ENCODE measurements at places on chromosomes 5 and 9. TPM values are rescaled to one million over a fixed set of nuclear protein-coding genes. Genes with fewer than 3 reads are reported as not detected.

The PCDHGA3 gene
- not detected for total RNA-seq

The PCDHA2 gene
- 0.09 TPM for total RNA-seq

The XRCC4 gene
- total RNA-seq = 13.6 TPM

The DCANP1 gene
- total RNA-seq = not detected

The FCN2 gene
- total RNA-seq = not detected

GRCh38 chr5:99034336-99034735, 105.5 kb upstream of the CHD1 start:
- no peak for DNase-seq

- no peak for DNase-seq
These were observed 25.3 kb downstream of the AP3B1 start for GRCh38 chr5:78269088-78269703.

- DNase-seq = no peak
These were observed 96.5 kb downstream of the NR6A1 start for GRCh38 chr9:124674651-124675050.

- DNase-seq = no peak
These were observed 58.6 kb upstream of the RICTOR start for GRCh38 chr5:39132792-39133191.

DNA sequence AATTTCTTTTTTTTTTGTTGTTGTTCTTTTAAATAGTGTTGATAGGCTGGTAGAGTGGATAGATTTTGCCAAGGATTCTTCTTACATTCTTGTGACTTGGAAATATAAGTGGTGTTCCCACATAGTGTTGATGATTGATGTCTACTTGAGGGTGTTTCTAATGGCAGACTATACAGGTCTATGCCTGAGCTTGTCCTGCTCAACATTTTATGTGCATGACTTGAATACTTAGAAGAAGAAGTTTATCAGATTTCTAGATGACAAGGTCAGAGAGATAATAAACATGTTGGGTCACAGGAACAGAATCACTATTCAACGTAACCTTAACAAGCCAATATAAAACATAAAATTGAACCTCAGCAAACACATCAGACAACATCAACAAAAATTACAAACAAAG, 24.2 kb downstream of the XRCC4 start:
- no peak for DNase-seq

DNA sequence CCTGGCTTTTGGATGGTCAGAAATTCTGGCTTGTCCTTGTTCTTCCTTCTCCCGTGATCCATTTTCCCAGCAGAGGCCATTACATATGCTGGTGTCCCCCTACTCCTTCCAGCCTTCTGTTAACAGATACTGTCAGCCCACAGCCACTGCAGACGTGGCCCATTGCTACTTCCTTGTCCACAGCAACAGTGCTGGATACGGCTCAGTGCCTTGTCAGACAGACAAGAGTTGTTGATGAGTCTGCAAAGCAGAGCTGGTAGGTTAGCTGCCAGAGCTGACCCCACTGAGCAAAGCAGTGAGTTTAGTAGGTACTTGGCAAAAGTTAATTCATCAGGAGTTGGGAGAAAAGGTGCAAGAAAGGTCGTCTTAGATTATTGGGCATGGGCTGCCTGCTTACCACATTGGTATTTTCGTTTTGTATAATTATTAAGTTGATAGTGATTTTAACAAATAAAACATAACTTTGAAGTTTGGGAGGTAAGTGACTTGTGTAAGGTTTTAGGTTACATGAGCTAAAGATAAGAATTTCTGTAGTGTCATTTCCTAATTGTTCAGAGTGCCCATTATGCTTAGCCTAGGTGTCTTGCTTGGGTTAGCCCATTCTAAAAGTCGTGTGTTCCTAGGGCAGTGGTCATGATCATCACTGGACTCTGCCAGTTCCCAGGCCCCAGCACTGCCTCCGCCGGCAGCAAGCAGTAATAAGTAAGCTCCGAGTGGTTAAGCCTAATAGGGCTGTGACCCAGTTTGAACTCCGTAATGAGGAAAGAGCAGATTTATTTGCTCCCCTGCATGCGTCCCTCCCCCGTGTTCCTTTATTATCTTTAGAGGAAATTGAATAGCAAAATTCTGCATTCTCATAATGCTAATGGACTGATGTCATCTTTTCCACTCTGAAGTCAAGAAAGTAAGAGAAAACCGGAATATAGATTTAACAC, 292.0 kb downstream of the FANCC start:
- DNase-seq = no peak

GRCh38 chr9:113593682-113594281, 130.3 kb downstream of the RGS3 start:
- no peak for DNase-seq
